PC-9 (cell line): ENCODE measurements at places on chromosomes 1 and 21.

DNA sequence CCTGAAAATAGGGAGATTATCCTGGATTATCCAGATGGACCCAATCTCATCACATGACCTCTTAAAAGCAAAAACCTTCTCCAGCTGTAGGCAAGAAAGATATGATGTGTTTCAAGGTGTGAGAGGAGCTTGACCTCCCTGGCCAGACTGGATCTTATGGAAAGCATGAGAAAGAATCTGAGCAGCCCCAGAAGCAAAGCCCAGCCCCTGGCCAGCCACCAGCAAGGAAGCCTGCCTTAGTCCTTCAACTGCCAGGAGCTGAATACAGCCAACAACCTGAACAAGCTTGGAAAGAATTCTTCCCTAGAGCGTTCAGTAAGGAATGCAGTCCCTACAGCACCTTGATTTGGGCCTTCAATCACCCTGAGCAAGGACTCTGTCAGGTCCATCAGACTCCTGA, 375.0 kb upstream of the CHRM3 start:
- no peaks in the 10 kb centered on the region for H3K4me1 ChIP-seq
- H3K36me3 ChIP-seq, result no peaks in the 10 kb centered on the region
- H3K4me3 ChIP-seq, result no peak overlapping the region

GRCh38 chr1:21491488-21492355, 17.5 kb upstream of the ALPL start:
- H3K36me3 ChIP-seq, result no peaks in the 10 kb centered on the region
- H3K27ac ChIP-seq, result no peak overlapping the region
- H3K27me3 ChIP-seq, result no peaks in the 10 kb centered on the region
- no peak overlapping the region for H3K4me3 ChIP-seq
- no peaks in the 10 kb centered on the region for H3K4me1 ChIP-seq
- DNase-seq, result peak; percentile 27

DNA sequence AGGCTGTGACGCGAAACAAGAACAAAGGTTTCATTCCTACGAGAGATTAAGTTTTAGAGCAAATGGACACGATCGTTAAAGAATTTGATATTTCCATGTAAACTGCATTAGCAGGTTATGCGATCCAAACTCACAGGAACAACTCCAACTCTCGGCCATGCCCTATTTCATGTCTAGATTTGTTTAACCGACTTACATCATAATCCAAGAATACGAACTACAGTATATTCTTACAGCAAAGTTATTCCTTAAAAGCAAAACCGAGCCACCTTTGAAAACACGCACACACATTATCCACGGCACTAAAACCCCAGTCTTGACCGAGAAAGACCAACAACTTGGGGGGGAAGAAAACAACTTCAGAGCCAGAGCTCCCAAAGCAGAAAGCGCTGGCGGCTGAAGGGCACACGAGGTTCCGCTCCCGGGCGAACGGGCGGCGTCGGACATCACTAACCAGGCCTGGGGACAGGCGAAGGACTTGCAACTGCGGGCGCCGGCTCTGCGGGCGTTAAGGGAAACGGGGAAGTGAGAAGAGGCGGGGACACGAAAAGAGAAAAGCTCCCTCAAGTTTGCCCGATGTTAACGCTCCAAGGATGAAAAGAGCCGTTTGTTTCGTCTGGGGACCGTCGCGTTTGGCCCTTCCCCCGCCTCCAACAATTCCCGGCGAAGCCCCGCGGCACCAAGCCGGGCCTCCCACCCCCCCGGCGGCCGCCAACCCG, 690 bp downstream of the B3GALNT2 start:
- peaks cover 38% of the 10 kb centered on the region for H3K4me1 ChIP-seq
- peak overlapping the region; percentile 69 for H3K27ac ChIP-seq
- no peaks in the 10 kb centered on the region; the same call in 1 of the 2 replicates for H3K36me3 ChIP-seq

DNA sequence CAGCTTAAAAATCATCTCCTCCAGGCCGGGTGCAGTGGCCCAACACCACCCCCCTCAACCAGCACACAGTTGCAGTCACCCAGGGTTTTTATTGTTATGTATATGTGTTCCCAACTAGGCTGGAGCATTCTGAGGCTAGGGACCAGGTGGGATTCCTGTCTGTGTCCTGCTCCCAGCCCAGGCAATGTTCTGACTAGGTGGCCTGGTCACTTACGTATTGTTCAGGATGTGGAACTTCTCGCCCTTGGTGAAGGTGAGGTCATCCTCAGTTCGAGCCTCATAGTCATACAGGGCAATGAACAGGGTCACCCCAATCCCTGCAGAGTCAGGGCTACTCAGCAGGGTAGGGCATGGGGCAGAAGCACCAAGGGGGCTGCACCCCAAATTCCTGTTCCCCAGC, 12.2 kb downstream of the FGR start:
- no peaks in the 10 kb centered on the region for H3K36me3 ChIP-seq
- no peak for DNase-seq
- H3K4me3 ChIP-seq, result no peak overlapping the region
- no peaks in the 10 kb centered on the region for H3K27me3 ChIP-seq
- H3K27ac ChIP-seq, result no peak overlapping the region

GRCh38 chr1:199858856-199859255, 168.7 kb upstream of the NR5A2 start:
- DNase-seq, result no peak
- no peaks in the 10 kb centered on the region for H3K36me3 ChIP-seq
- H3K27ac ChIP-seq, result peak overlapping the region; percentile 56
- H3K27me3 ChIP-seq, result no peaks in the 10 kb centered on the region

DNA sequence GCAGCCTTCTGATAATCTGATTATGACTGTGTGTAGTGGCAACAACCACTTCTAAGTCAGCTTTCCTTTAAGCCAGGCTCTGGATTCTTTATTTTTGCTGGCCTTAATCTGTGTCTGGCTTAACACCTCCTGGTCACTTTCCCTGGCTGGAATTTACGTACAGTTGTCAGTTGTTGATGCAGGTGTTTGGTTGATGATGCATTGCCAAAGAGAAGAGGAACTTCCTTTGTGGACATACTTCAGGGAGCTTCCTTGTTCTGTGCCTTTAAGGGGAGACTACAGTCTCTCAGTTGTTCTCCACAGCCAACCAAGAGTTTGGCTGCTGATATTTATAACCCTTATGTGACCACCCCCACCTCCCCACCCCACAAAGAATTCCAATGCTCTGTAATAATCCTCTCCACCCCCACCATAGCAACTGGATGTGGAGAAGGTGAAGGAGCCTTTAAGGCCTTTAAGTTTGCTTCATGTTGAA, 96.0 kb upstream of the BMP8A start:
- peak; percentile 95 for DNase-seq
- peak overlapping the region; percentile 16; the same call in 1 of the 2 replicates for H3K4me3 ChIP-seq
- H3K36me3 ChIP-seq, result no peaks in the 10 kb centered on the region
- H3K4me1 ChIP-seq, result peaks cover 90% of the 10 kb centered on the region

DNA sequence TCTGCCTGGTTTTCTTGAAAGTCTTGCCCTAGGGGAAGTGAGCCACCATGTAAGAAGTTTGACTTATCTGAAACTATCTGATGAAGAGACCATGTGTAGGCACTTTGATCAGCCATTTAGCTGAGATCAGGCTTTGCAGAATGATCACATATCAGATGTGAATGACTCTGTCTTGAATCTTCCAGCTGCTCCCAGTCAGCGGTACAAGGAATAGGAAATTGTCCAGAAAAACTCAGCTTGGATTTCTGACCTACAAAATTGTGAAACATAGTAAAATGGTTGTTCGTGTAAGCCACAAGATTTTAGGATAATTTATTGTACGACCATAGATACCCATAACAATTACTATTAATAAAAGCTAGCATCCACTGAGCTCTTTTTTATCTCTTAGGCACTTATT, 41.9 kb upstream of the NTNG1 start:
- H3K4me1 ChIP-seq, result no peaks in the 10 kb centered on the region
- no peak for DNase-seq
- no peaks in the 10 kb centered on the region for H3K27me3 ChIP-seq
- H3K4me3 ChIP-seq, result no peak overlapping the region

GRCh38 chr1:245283001-245283400, 128.2 kb downstream of the KIF26B start:
- no peaks in the 10 kb centered on the region for H3K36me3 ChIP-seq
- no peak overlapping the region for H3K4me3 ChIP-seq
- H3K27me3 ChIP-seq, result peaks cover 37% of the 10 kb centered on the region
- H3K27ac ChIP-seq, result no peak overlapping the region

DNA sequence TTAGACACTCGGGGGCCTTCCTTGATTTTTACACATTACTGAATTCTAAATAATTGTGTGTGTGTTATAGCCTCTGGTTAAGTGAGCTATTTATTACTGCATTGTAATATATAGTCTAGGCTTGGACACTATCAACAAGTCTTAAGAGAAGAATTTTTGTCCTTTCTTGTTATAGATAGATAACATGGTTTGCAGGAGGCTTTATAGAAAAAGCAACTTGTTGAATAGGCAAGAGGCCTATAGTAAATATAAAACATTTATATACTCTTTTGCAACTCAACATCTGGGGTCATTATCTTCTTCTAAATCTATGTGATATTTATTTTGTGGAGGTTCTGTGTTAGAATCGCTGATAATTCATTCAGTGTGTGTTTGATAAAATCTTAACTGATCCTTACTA, 293.8 kb downstream of the NFIA start:
- H3K4me3 ChIP-seq, result no peak overlapping the region
- H3K4me1 ChIP-seq, result no peaks in the 10 kb centered on the region
- DNase-seq, result no peak

DNA sequence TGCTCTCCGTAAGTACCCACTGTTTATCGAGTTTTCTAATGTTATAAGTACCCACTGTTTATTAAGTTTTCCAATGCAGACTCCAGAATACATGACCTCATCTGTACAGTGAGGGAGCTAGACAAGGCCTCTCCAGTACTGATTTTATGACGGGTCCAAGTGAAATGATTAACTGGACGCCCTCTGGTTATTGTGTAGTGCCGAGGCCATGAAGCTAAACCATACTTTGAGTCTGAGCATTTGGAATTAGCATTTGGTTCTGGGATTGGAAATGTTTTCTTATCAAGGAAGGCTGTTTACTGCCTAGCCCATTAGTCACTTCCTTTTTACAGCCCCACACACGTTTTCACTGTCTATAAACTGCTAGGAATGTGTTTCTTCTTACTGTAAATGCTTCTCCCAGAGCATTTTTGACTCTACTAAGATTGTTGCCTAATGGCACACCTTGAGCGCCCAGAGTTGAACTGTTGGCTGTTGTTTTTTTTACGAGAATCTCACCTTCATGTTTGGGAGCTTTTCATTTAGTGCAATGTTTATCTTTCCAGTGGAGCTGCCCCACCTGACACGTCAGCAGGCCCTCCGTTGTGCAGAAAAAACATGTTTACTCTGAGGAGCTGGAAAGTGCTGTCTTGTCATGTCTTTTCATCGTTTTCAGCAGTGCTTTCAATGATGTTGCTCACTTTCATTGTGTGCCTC, 26.9 kb downstream of the SPATA46 start:
- H3K27ac ChIP-seq, result peak overlapping the region; percentile 79
- peak; percentile 43 for DNase-seq
- peak overlapping the region; percentile 17; the same call in 1 of the 2 replicates for H3K4me3 ChIP-seq
- H3K27me3 ChIP-seq, result no peaks in the 10 kb centered on the region

- H3K27ac ChIP-seq, result no peak overlapping the region
- DNase-seq, result peak; percentile 47
- no peaks in the 10 kb centered on the region for H3K36me3 ChIP-seq
- H3K4me3 ChIP-seq, result no peak overlapping the region
- H3K4me1 ChIP-seq, result peaks cover 18% of the 10 kb centered on the region; the same call in 1 of the 2 replicates
Measured at GRCh38 chr1:156608981-156609380, 7.7 kb upstream of the GPATCH4 start.

DNA sequence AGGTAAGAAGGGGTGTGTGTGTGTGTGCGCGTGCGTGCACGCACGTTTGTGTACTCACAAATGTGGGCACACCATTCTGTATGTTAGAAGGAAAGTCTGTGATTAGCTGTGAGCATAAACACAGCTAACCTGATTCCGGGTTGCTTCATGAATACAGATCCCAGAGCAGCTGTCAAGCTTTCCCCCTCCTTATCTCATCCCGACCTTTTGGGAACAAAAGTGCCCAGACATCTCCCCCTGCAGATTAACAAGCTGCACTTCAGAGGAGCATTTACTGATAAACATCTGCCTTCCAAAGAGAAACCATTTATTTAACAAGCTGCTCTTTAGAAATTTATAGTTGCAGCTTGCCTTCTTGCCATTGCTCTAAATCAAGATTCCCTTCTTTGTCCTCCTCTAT, 97.0 kb downstream of the MT1HL1 start:
- H3K27me3 ChIP-seq, result peaks cover 19% of the 10 kb centered on the region
- no peak overlapping the region for H3K4me3 ChIP-seq
- DNase-seq, result no peak
- H3K36me3 ChIP-seq, result no peaks in the 10 kb centered on the region
- H3K27ac ChIP-seq, result no peak overlapping the region

DNA sequence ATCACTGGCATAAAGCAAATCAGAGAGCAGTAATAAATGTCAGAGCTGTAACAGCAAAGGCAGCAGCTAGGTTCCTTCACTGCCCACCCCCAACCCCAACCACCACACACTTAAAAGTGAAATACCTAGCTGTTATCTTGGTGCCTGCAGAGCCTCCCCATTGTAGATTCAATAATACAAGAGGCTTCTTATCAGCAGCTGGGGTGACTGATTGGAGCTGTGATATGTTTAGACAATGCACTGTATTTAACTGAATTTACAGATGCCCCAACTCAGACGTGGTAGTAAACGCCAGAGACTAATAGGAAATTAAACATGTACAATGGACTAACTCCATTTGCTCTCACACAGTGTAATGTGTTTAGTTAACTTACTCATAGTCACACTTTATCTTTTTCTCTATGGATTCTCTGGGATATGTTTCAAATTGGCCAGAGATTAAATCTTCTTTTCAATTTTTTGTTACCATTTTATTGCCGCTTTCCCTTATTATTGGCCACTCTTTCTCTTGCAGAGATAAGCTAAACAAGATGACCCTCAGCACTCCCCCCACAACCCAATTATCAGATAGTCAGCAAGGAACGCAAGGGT, 117.1 kb downstream of the ESRRG start:
- H3K27ac ChIP-seq, result no peak overlapping the region
- no peaks in the 10 kb centered on the region for H3K27me3 ChIP-seq
- no peak for DNase-seq
- H3K4me1 ChIP-seq, result no peaks in the 10 kb centered on the region
- H3K4me3 ChIP-seq, result no peak overlapping the region
- H3K36me3 ChIP-seq, result no peaks in the 10 kb centered on the region

GRCh38 chr1:75548721-75549480, 62.0 kb downstream of the SLC44A5 start:
- H3K36me3 ChIP-seq, result no peaks in the 10 kb centered on the region
- no peaks in the 10 kb centered on the region for H3K27me3 ChIP-seq
- no peak overlapping the region for H3K4me3 ChIP-seq
- H3K27ac ChIP-seq, result no peak overlapping the region
- DNase-seq, result no peak
